Heart right ventricle (tissue), 16 donors: ENCODE measurements at places on chromosomes 5 and 9. TPM values are rescaled to one million over a fixed set of nuclear protein-coding genes. Genes with fewer than 3 reads are reported as not detected.

- no peak for DNase-seq
Measured at GRCh38 chr9:137256362-137256761, 1.2 kb downstream of the NELFB start.

Gene PCDHGA10
- 4.3 TPM for total RNA-seq

DNA sequence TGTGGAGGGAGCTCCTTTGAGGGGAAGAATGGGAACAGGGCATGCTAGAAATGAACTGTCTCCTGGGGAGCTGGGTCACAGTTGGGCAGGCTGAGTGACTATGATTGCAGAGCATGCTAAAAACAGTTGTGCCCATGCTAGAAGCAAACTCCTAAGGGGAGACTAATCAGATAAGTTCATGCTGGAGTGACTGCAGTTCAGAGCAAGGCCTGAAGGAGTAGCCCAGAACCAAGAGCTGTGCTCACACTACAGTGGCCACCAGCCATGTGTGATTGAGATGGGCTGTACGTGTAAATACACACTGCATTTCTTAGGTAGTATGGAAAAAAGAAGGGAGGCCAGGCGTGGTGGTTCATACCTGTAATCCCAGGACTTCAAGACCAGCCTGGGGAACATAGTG, 10.3 kb upstream of the AK1 start:
- DNase-seq, result no peak

DNA sequence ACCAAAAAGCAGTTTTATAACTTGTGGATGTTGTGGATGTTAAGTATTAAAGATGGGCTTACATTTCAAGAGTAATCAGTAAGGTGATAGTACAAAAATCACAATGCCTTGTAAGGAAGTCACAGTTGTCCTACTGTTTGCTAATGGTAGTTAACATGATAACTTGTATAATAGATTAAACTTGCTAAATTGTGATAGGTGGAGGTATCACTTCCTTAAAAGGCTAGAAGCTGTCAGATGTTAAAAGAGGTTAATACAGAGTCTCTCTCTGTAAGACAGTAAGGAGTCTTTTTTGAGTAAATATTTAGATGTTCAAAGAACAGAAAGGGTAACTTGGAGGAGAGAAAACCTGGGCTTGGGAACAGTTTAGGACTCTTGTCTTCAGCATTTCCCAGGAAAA, 14.2 kb upstream of the MACIR start:
- DNase-seq, result no peak

Gene PCDHA1
- total RNA-seq, result not detected

Gene FLT4
- 6.4 TPM for total RNA-seq

Gene SEC24A
- total RNA-seq, result 13.7 TPM

Gene LCN6
- total RNA-seq, result 5.1 TPM

GRCh38 chr5:35416217-35416988, 186.1 kb upstream of the PRLR start:
- no peak for DNase-seq

DNA sequence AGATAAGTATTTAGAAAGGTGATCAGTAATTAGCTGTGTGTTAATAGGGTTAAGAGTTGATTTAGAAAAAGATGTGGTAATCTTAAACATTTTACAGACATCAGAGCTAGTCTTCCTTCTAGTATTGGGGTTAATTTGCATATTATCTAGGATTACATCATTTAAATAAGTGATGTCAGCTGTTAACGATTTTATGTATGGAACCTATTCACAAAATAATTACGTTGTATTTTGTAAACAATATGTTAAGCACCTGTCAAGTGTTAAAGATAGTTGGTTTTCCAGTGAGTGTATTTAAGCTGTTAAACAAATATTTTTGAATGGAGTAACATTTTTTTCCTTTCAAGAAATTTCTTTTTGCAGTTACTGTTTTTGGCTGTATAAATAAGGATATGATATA, 2.2 kb downstream of the DCP2 start:
- DNase-seq, result no peak

GRCh38 chr9:123749580-123750202, 180.2 kb downstream of the DENND1A start:
- no peak for DNase-seq

Gene OR13C3
- total RNA-seq, result not detected

Gene SLC25A48
- total RNA-seq, result not detected

Gene OLFML2A
- total RNA-seq, result 32.8 TPM

Gene NKD2
- total RNA-seq, result 1.9 TPM

GRCh38 chr9:112751056-112751795, 666 bp downstream of the SNX30 start:
- DNase-seq, result peak; percentile 21

DNA sequence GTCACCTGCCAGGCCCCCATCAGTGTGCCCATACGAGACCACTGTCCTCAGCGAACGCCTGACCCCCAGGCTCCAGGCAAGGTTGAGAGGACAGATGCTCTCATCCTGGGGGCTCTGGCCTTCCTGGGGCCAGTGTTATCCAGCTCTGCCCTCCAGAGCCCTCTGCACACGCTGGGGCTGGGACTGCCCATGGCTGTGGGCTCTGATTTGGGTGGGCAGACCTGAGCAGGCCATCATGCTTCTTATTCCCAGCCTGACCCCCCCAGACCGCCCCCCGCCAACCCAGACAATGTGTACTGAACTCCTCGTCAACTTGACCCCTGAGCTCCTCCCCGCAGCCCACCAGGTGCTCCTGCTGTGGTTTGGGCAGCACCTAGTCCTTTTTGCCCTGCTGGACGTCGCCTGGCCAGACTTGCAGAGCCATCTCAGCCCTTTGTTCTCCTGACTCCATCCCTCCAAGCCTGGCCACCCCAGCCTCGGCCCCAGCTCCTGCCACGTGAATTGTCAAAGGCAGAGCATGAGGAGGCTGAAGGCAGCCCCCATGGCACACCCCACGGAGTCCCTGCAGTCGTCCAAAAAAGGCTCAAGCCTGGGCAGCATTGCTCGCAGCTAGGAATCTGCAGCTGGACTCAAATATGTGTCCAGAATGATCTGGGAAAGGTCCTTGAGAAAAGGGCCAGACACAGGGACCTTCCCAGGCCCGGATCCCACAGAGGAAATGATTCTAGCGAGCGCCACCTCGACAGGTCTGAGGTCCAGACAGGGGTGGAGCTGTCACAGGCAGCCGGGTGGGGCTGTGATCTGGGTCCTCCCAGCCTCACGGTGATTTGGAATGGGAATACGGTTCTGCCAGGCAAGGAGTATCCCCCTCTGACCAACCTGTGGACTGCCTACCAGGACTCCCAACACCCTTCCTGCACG, 87.0 kb downstream of the ADAMTS2 start:
- DNase-seq, result no peak

Gene FYB1
- total RNA-seq, result 1.7 TPM

- no peak for DNase-seq
Measured at GRCh38 chr9:78858266-78858665, 561.3 kb downstream of the PSAT1 start.

DNA sequence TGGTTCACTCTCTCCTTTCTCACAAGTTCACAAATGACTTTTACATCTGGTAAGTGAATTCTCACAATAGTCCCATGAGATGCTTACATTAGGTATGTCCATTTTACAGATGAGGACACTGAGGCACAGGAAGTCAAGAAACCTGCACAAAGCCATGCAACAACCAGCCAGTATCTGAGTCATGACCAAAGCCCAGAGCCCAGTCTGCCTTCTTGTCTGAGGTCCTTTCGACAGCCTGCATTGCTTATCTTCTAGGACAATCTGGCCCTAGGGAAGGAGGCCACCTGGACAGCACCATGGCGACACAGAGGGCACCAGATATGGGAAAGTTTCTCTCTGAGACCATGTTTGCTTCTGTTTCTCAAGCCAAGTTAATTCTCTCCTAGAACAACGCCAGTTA, 197.1 kb downstream of the NSG2 start:
- no peak for DNase-seq

GRCh38 chr9:134570711-134571325, 70.8 kb upstream of the COL5A1 start:
- no peak for DNase-seq

DNA sequence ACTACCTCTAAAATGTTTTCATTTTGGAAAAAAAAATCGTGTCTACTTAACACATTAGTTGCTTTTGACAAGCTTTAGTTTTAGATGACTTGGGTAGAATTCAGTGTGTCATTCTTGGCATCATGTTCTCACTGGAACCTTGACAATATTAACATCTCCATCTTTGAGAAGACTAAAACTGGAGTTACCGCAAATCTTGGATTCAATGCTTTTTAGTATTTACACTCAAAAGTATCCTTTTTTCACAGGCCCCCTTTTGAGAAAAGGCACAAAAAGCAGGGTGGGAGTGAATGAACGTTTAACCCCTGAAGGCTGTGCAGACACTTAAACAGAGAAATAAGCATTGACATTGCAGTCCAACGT, 549.1 kb downstream of the CSNK1G3 start:
- DNase-seq, result no peak

GRCh38 chr9:135347461-135347860, 132.1 kb upstream of the PPP1R26 start:
- DNase-seq, result no peak

- no peak for DNase-seq
Measured at GRCh38 chr9:2889023-2889422, 45.1 kb upstream of the PUM3 start.

DNA sequence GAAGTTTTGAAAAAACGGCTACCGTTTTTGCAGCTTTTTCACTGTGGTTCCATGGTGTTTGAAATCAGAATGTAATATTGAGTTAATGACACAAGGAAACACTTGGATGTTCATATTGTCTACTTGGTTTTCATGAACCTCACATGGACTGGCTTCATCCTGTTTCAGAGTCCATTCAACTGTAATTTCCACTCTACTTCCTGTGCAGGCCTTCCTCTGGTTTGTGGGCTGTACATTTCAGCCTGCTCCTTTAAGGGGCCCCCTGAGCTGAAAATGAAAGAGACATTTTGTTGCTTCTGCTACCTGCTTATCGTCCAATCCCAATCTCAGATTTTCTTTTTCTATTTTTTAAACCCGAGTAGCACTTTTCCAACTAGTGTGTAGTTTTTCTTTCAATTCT, 41.8 kb upstream of the CDKN2B start:
- no peak for DNase-seq

DNA sequence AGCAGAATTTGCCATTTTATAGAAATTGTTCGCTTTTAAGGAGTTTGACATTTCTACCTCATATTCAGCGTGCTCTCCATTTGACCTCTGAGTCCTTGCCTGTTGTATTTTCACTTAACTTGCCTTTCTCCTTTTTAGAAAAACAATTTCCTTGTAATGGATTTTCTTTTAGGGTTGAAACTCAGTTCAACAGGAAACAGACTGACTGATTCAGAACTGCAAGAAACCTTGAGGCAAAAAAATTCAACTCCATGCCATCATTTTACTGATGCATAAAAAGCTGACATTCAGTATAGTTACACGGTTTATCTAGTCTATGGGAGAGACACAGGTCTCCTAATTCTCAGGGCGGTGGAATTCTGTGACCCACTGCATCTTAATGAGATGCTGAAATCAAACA, 59.8 kb downstream of the MRPS30 start:
- DNase-seq, result no peak

Gene IFNA13
- total RNA-seq, result not detected

Gene KLHL3
- 33.5 TPM for total RNA-seq

Gene GARIN3
- total RNA-seq, result not detected

DNA sequence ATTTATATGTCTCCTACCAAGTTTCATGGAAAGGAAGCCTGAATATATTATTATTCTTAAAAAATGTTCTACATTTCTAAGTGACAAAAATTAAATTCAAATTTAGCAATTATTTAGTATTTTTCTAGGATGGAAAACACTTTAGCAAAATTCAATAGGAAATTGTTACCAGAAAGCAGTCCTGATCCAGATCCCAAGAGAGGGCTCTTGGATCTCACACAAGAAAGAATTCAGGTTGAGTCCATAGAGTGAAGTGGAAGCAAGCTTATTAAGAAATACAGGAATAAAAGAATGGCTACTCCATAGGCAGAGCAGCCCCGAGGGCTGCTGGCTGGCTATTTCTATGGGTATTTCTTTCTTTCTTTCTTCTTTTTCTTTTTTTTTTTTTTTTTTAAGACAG, 44.7 kb downstream of the LRRC70 start:
- DNase-seq, result no peak

Gene ENHO
- total RNA-seq, result 0.36 TPM

Gene PBX3
- total RNA-seq, result 53.0 TPM

DNA sequence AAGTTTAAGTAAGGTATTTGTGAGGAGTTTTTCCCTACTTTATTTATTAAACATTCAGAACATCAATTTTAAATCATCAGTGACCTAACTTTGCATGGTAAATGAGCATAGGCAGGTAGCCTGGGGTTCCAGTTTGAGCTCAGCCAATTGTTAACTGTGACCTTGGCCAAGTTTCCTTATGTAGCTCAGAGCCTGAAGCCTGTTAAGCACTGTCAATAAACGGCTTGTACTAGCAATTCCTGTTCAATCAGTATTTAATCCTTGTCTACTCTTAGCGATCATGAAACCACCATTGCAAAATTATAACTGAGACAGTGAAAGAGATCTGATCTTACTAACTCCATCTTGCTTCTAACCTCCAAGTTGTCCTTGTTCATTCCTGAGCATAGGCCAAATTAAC, 4.7 kb upstream of the SOWAHA start:
- DNase-seq, result no peak

Gene SIT1
- total RNA-seq, result 0.30 TPM

DNA sequence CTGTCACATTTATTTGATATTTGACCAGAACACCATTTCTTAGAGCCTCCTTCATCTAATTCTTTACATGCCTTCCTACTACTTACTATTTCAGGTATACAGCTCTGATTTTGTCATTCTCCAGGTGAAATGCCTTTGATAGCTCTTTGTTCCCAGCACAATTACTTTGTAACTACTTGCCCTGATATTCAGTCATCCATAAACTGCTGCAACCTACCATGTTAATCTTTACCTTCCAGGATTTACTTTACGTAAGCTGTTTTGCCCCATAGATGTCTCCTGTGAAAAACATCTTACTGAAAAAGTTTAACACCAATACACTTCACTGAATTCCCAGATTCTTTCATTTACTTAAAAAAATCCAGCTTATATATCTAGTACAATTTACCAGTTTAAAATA, 443.8 kb upstream of the CYLC2 start:
- no peak for DNase-seq

DNA sequence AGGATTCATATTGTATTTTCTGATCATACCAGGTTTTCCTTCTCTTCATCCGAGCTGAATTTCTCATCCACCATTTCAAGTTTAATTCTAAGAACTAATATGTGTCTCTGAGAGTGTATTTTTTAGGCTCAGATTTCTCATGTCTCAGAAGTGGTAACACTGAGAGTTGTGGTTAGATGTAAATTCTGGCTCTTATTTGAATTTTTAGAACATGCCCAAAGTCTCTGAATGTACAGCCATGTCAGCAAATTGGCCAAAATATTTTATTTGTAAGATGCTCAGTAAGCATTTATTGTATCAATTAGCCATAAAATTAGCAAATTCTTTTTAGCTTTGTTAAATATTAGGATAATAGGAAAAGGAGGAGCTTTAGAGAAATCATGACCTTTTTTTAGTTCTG, 16.6 kb downstream of the SV2C start:
- no peak for DNase-seq

- DNase-seq, result no peak
Measured at GRCh38 chr9:123609844-123610243, 253.8 kb downstream of the CRB2 start.

- DNase-seq, result no peak
Measured at GRCh38 chr5:137199966-137200365, 299.2 kb downstream of the SPOCK1 start.

Gene LRRC70
- total RNA-seq, result 0.42 TPM

Gene SMIM33
- total RNA-seq, result not detected

Gene INSYN2B
- 0.87 TPM for total RNA-seq

Gene DMRTA1
- 0.83 TPM for total RNA-seq

Gene APBA1
- total RNA-seq, result 1.7 TPM

- DNase-seq, result no peak
Measured at GRCh38 chr5:10161778-10162177, 87.9 kb downstream of the ATPSCKMT start.
